ENCODE measurements at places on chromosomes 6 and 20. TPM values are rescaled to one million over a fixed set of nuclear protein-coding genes. Genes with fewer than 3 reads are reported as not detected.

Gene CST7
- total RNA-seq = 6.7 TPM

GRCh38 chr20:655726-656624, 3.0 kb upstream of the SRXN1 start:
- no peak for DNase-seq

- DNase-seq = no peak
Measured at GRCh38 chr6:71977884-71978283, 91.5 kb downstream of the RIMS1 start.

DNA sequence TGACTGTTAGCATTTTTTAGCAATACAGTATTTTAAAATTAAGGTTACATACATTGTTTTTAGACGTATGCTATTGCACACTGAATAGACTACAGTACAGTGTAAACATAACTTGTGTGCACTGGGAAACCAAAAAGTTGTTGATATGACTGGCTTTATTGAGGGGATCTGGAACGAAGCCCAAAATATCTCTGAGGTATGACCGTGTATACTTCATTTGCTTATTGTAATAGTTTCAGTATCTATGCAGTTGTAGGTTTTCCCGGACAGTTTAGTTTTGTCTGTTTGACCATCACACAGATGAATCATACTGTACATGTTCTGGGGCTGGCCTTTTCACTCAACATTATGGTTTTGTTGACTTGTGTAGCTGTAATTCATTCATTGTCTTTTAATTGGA, 6.9 kb upstream of the ZBTB12 start:
- DNase-seq = no peak

GRCh38 chr6:43921548-43922425, 151.8 kb downstream of the VEGFA start:
- no peak for DNase-seq

GRCh38 chr6:108716801-108717791, 131.1 kb upstream of the ARMC2 start:
- no peak for DNase-seq

Gene HLA-B
- 990 TPM for total RNA-seq

Gene SAMD10
- 2.9 TPM for total RNA-seq

GRCh38 chr6:28011722-28012121, 54.7 kb downstream of the OR2B6 start:
- DNase-seq = no peak

- DNase-seq = no peak
Measured at GRCh38 chr6:1849691-1850090, 240.0 kb downstream of the FOXC1 start.

Gene STX16
- total RNA-seq = 78.7 TPM

- DNase-seq = no peak
Measured at GRCh38 chr20:539848-540247, 3.7 kb downstream of the CSNK2A1 start.

Gene SLPI
- 95.5 TPM for total RNA-seq

- no peak for DNase-seq
Measured at GRCh38 chr6:136921381-136921935, 643 bp upstream of the SLC35D3 start.

Gene OCSTAMP
- total RNA-seq = not detected

Gene KCNK16
- not detected for total RNA-seq
